ENCODE measurements at places on chromosomes 3 and 15. TPM values are rescaled to one million over a fixed set of nuclear protein-coding genes. Genes with fewer than 3 reads are reported as not detected.

CMTM7 gene
- total RNA-seq, result 62.6 TPM

CFAP92 gene
- 3.6 TPM for total RNA-seq

PXYLP1 gene
- total RNA-seq, result 15.3 TPM

GASK1A gene
- total RNA-seq, result 1.0 TPM

GMPPB gene
- 24.1 TPM for total RNA-seq

ATP13A4 gene
- total RNA-seq, result 0.15 TPM

OIP5 gene
- 19.7 TPM for total RNA-seq

DNA sequence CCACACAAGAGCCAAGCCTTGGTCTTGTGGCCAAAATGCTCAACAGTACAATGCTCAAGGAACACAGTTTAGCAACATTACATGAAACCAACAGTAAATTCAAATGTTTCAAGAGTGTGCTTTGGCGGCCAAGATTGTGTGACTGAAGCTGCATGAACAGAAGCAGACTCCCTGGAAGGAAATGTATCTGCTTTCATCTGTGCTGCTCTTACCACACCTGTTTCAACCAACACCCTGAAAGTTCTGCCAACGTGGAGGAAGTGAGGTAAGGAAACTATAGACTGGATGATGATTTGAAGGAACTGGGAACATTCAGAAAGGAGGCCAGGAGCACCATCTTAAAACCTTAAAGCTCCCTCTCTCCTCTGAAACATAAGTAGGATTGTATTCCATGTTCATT, 55.7 kb downstream of the MB21D2 start:
- H3K4me3 ChIP-seq, result no peak overlapping the region
- no peak overlapping the region for H3K27ac ChIP-seq
- no peaks in the 10 kb centered on the region for H3K36me3 ChIP-seq
- no peaks in the 10 kb centered on the region for H3K4me1 ChIP-seq
- no peaks in the 10 kb centered on the region for H3K27me3 ChIP-seq

- H3K4me3 ChIP-seq, result no peak overlapping the region
- H3K27ac ChIP-seq, result no peak overlapping the region
- no peaks in the 10 kb centered on the region for H3K4me1 ChIP-seq
- DNase-seq, result no peak
- H3K36me3 ChIP-seq, result peaks cover 7% of the 10 kb centered on the region
Measured at GRCh38 chr15:25372298-25372697, 66.5 kb downstream of the UBE3A start.

GRCh38 chr3:35690271-35690670, 50.9 kb downstream of the ARPP21 start:
- no peak overlapping the region for H3K4me3 ChIP-seq
- H3K27me3 ChIP-seq, result no peaks in the 10 kb centered on the region
- H3K36me3 ChIP-seq, result no peaks in the 10 kb centered on the region
- no peaks in the 10 kb centered on the region for H3K4me1 ChIP-seq

GRCh38 chr3:150147776-150148175, 177.1 kb upstream of the PFN2 start:
- H3K27ac ChIP-seq, result no peak overlapping the region
- no peak for DNase-seq
- peaks cover 5% of the 10 kb centered on the region for H3K4me1 ChIP-seq
- H3K36me3 ChIP-seq, result no peaks in the 10 kb centered on the region
- H3K27me3 ChIP-seq, result no peaks in the 10 kb centered on the region

DNA sequence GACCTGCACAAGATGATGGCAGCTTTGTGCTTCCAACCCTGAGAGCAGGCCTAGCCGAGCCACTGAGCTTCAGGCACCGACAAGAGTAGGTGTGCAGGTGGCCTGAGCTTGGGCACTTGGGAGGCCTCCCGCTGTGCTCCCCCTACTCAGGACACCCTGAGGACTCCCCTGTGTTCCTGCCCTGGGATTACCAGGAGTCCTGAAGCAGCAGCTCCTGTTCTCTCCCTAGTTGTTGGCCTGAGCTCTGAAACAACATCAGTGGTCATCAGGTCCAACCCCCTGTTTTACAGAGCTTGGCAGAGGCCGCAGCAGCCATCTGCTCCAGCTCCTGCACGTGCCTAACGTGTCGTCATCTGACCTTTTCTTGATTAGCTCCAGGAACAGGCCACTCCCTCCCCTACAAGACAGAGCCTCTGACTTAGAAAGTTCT, 8.0 kb upstream of the MESP2 start:
- H3K27ac ChIP-seq, result no peak overlapping the region
- H3K4me3 ChIP-seq, result no peak overlapping the region
- no peaks in the 10 kb centered on the region for H3K27me3 ChIP-seq
- DNase-seq, result no peak
- H3K36me3 ChIP-seq, result no peaks in the 10 kb centered on the region

- H3K4me3 ChIP-seq, result no peak overlapping the region
- no peaks in the 10 kb centered on the region for H3K27me3 ChIP-seq
- DNase-seq, result no peak
- no peaks in the 10 kb centered on the region for H3K36me3 ChIP-seq
Measured at GRCh38 chr15:58535337-58535736, 103.5 kb downstream of the LIPC start.

- H3K4me1 ChIP-seq, result peaks cover 14% of the 10 kb centered on the region
- peak overlapping the region; percentile 61 for H3K4me3 ChIP-seq
Measured at GRCh38 chr3:49017229-49017970, 980 bp downstream of the DALRD3 start.

GRCh38 chr15:31081588-31082250, 19.8 kb downstream of the TRPM1 start:
- H3K27me3 ChIP-seq, result no peaks in the 10 kb centered on the region
- no peak for DNase-seq
- H3K27ac ChIP-seq, result no peak overlapping the region
- peaks cover 3% of the 10 kb centered on the region for H3K4me1 ChIP-seq
- no peaks in the 10 kb centered on the region for H3K36me3 ChIP-seq

GRCh38 chr3:182479419-182480336, 313.6 kb upstream of the ATP11B start:
- H3K4me3 ChIP-seq, result no peak overlapping the region
- H3K27ac ChIP-seq, result no peak overlapping the region
- DNase-seq, result no peak
- no peaks in the 10 kb centered on the region for H3K27me3 ChIP-seq

DNA sequence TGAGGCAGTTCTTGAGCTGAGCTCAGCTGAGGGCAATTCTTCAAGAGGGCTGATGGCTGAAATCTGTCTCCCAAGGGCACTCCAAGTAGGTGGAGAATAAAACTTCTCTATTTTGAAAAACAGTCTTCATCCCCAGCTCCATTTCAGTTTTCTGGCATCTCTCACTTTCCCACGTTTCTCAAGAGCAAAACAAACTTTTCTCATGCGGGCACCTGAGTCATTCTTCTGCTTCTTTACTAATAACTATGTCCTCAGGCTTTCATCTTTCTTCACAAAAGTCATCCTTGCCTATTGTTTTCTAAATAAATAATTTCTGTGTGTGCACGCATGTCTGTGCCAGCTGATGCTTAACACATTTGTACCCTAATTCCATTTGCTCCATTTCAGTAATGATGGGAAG, 96.1 kb upstream of the NUDT16 start:
- H3K27ac ChIP-seq, result no peak overlapping the region
- no peaks in the 10 kb centered on the region for H3K27me3 ChIP-seq
- no peak for DNase-seq
- no peaks in the 10 kb centered on the region for H3K36me3 ChIP-seq
- H3K4me1 ChIP-seq, result peaks cover 2% of the 10 kb centered on the region

All from HCT116 (cell line).